ENCODE measurements at places on chromosomes 3 and 15. TPM values are rescaled to one million over a fixed set of nuclear protein-coding genes. Genes with fewer than 3 reads are reported as not detected.

TMC3 gene
- not detected for total RNA-seq

GPR62 gene
- not detected for total RNA-seq

RABL3 gene
- total RNA-seq: 15.6 TPM

SLCO2A1 gene
- not detected for total RNA-seq

SERPINI1 gene
- total RNA-seq: 1.9 TPM

DNAJA4 gene
- total RNA-seq: not detected

TEX55 gene
- total RNA-seq: not detected

PLS1 gene
- 13.7 TPM for total RNA-seq

ZBBX gene
- not detected for total RNA-seq

CD200R1 gene
- 0.08 TPM for total RNA-seq

RNU5B-1 gene
- total RNA-seq: not detected

CYP19A1 gene
- total RNA-seq: 0.16 TPM

SEMA3G gene
- 0.07 TPM for total RNA-seq

OCA2 gene
- total RNA-seq: 0.18 TPM

GUCA1C gene
- total RNA-seq: not detected

FGF12 gene
- total RNA-seq: 0.37 TPM

SLC22A14 gene
- total RNA-seq: not detected

TTLL13 gene
- total RNA-seq: 0.61 TPM

SV2B gene
- 0.10 TPM for total RNA-seq

CGNL1 gene
- 1.5 TPM for total RNA-seq

WNT7A gene
- total RNA-seq: 0.12 TPM

SERPINI2 gene
- total RNA-seq: not detected

SCAANT1 gene
- total RNA-seq: not detected

FRMD5 gene
- total RNA-seq: 4.6 TPM

FBXO40 gene
- total RNA-seq: not detected

EXD1 gene
- not detected for total RNA-seq

C3orf52 gene
- 14.7 TPM for total RNA-seq

MOBP gene
- not detected for total RNA-seq

GHSR gene
- total RNA-seq: not detected

FEM1B gene
- total RNA-seq: 21.3 TPM

LDHAL6B gene
- not detected for total RNA-seq

DALRD3 gene
- total RNA-seq: 22.3 TPM

CALML4 gene
- total RNA-seq: 9.5 TPM

WDR73 gene
- 37.7 TPM for total RNA-seq

TERC gene
- total RNA-seq: not detected

TLR9 gene
- not detected for total RNA-seq

All from A549 treated with RU486 at 1 μM for 4 hours (cell line).